ENCODE measurements at places on chromosomes 3 and 15.

DNA sequence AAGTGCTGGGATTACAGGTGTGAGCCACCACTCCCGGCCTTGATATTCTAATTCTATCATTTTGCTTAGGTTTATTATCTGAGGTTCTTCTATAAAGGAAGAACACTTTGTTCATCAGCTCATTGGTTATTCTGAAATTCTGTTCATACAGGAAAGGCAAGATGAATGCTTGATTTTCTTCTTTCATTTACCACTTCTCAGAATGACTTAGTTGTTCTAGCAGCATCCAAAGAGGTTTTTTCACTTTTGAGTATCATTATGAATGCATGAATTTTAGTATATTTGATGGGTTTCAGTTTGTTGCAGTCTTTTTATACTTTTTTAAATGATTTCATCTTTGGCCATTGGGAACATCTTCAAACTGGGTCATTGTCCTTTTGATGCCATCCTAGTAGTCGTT, 51.8 kb downstream of the RNF111 start:
- no peak for DNase-seq

DNA sequence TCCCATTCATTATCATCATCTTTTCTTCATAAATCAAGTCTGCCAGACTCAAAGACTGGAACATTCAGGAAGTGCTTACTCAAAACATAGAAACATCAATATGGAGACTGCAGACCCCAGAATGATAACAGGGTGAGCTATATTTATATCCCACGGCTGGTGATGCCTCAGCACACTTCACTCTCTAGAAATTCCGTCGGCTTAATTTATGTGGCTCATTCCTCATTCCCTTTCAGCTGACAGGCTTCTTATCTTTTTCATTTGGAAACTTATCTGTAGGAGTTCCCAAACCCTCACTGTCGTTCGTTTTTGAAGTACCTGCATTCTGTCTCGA, 45.5 kb downstream of the RFTN1 start:
- DNase-seq = no peak

GRCh38 chr3:122635789-122636188, 44.9 kb upstream of the PARP14 start:
- no peak for DNase-seq

- no peak for DNase-seq
These were observed 479.5 kb downstream of the FHIT start for GRCh38 chr3:60771766-60772165.

DNA sequence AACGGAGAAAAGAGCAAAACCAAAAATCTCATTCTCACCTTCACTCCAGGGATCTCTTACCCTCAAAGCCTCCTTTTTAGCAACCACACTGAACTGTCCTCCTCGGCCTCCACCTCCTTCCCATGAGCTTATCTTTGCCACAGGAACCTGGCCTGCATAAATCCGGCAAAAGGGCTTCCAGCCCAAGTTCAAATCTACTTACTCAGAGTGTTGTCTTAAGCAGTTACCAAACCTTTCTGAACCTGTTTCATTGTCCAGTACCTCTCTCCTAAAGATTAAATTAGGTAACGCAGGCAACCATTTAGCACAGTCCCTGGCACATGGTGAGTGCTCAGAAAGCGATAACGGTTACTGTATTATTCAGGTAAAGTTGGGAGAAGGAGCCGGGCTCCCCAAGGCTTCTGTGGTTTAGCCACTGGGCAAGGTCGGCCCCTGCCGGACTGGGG, 777 bp downstream of the CIB1 start:
- no peak for DNase-seq

All from type B pancreatic cell (in vitro differentiated cells).